ENCODE measurements at places on chromosomes 4 and X.

DNA sequence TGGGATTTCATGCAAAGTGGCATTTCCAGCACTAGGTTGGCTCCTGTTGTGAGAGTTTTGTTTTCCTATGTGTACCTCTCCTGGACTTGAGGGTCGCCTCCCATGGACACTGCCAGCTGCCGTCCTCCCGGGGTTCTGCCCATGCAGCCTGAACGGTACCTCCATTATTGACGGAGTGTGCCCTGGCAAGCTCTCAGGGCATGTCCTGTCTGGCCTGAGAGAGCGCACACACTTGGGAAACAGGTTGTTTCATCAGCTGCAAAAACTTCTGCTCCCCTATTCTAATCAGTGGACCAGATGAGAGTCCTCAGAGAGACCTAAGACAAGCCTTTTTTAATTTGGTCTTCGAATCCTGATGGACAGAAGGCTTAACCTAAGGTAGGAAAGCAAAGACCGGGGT, 56.6 kb upstream of the HOPX start:
- no peak for DNase-seq

- no peak for DNase-seq
Measured at GRCh38 chr4:71025654-71026053, 32.2 kb downstream of the DCK start.

- DNase-seq = no peak
Measured at GRCh38 chr4:138259271-138259670, 17.1 kb upstream of the SLC7A11 start.

DNA sequence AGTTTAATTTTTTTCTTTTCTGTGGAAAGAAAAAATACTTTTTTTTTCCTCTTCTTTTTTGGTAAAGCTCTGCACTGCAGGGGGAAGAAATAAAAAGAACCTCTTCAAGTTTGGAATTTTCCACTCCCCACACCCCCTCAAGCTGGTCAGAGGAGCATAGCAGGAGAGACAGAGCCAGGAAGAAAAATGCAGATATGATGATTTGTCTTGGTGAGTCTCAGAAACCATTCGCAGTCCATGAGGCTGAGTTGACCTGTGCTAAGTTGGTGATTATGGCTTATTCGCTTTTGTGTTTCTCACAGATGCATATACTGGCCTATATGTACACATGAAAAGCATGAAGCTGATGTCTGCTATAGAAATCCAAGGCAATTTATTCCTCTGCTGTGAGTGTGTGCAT, 205.9 kb downstream of the LDB2 start:
- no peak for DNase-seq

- no peak for DNase-seq
Measured at GRCh38 chrX:41799661-41800060, 75.7 kb downstream of the GPR82 start.

DNA sequence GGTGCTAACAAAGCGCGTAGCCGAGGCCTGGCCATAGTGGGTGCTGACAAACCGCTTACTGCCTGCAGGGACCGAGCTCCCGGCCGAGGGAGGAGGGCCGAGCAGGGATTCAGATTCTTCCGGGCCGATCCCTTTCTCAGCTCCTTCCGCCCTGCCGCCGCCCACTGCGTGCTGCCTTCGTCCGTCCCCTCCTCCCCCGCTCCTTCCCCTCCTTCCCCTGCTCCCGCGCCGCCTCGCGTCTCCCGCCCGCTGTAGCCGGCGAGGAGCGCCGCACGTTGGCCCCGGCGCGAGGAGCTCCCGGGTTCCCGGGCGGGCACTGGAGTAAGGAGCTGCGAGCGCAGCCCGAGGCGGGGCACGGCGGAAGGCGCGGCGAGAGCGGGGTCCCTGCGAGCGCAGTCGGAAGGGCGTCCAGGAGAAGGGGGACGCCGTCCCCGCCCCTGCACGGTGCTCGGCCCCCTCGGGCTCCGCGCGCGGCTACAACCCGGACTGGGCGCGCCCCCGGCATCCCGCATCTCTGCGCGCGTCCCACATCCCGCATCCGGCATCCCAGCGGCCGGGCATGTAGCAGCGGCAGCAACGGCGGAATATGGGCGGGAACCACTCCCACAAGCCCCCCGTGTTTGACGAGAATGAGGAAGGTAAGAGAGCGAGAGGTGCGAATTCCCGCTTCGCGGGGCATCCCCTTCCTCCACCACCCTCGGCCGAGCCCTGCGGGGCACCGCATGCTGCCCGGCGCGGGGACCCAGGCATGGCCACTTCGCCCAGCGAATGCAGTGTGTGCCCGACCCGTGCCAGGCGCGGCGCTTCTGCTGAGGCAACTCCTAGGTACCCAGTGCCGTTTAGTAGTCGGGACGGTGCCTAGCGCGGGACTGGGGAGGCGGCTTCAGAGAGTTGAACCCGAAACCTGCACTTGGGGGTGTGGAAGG, at the start of gene STK32B:
STK32B (plus strand) TSS at position 203 of the 926 bp plus-strand sequence.
- DNase-seq = no peak

- DNase-seq = no peak
Measured at GRCh38 chr4:77990904-77991358, 66.2 kb upstream of the FRAS1 start.

DNA sequence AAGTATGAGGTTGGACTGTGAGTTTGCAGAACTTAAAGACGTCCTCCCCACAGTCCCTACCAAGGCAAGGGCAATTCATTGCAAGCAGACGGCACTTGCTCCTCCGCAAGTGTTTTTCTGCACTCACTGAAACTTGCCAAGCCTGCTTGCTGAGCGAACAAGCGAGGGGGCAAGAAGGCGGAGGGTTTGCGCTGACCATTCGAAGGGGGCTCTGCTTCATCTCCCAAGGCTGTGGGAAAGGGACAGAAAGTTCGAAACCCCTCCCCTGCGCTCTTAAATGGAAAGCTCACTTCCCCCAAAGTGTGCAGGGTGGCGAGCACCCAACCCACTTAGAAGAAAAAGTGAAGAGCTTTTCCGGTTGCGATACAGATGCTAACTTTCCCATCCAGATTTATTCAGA, 1.4 kb downstream of the MID1 start:
- no peak for DNase-seq

DNA sequence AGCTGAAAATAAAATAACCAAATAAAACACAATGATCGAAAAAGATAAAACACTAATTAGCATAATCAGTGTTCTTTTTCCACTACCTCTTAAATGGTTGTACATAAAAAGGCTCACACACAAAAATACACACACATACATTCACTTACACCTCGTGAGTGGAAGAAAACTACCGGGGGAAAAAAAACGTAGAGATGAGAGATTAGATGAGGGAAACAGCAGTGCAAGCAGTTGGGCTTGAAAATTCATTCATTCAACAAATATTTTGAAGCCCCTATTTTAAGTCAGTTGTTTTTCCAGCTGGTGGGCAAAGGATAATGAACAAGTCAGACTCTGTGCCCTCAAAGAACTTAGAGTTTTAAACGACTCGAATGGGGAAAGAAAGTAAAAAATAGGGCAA, 1.0 kb downstream of the TBCK start:
- no peak for DNase-seq

- no peak for DNase-seq
Measured at GRCh38 chrX:57121816-57122215, 468 bp upstream of the SPIN2B start.

DNA sequence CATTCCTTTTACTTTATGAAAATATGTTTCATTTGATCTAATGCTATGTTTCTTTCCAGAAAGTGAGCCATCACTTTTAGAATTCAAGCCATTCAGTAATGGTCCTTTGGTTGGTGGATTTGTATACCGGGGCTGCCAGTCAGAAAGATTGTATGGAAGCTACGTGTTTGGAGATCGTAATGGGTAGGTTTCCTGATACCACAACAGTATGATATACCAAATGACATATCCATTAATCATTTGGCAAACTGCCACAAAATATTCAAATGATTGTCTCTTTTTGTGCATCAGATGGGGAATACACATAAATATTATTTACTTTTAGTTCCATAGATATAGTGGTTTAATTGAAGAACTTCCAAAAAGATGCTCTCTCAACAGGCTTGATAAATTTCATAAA, 68.2 kb downstream of the HHIP start:
- DNase-seq = no peak

- DNase-seq = no peak
Measured at GRCh38 chrX:125436855-125437254, 117.2 kb downstream of the TEX13C start.

DNA sequence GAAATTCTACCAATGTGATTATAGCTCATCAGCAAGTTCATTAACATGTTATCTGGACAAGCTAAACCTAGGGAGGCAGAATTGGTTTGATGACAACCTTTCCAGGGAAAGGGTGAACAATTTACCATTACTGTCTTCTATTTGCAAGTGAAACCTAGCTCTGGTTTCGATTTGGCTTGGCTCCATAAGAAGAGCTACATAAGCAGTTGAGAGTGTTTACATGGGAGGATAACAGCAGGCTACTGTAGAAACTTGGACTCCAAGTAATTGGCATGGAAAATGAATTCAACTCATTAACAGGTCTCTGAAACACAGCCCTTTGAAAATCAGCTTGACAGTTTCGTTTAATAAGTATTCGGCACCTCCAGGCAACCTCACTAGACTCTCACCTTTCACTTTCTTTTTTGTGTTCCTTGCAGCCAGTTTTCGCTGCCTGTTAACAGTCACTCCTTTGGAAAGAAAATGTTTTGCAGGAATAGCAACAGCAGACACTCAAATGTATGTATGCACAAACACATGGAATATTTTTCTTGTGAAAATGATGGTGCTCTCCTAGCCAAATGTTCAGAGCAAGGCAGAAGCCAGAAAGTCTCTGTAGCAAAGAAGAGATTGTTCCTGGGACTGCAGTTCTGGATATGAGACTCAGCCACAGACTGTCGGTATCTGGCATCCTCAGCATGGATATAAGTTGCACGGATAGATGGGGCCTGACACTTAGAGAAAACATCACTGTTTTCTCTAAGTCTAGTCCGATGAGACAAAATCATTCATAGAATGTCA, 27.5 kb downstream of the POU3F4 start:
- DNase-seq = no peak

DNA sequence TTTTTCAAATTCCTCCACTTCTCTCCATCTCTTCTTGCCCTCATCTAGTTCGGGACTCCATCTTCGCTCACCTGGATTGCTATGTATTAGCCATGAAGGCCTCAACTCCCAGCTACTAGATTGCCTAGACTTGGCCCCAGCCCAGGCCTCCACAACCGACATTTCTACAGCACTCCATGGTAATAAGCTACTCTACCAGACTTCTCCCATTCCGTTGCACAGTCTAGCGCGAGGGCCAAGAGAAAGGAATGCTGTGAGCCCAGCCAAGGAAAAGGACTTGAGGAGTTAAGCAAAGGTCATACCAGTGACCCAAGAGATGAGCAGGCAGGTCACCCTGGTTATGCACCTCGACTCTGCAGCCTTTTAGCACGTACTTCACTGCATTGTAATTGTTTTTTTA, 75.6 kb downstream of the SOWAHB start:
- no peak for DNase-seq

DNA sequence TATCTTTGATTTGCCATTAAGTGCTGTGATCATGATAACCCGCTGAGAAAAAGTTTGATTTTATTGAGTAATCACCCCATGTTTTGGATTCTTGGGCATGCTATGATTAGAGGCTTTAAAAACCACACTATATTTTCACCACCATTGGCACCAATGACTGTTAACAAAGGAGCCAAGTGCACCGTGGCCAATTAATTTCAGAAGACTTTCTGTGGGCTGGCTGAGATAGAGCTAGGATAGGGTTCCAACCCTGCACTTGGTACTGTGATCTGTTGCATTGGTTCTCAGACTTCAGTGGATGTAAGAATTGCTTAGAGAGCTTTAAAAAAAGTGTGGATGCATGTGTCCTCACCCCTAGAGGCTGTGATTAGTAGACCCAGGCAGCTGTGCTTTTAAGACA, 32.4 kb downstream of the OCRL start:
- DNase-seq = no peak

DNA sequence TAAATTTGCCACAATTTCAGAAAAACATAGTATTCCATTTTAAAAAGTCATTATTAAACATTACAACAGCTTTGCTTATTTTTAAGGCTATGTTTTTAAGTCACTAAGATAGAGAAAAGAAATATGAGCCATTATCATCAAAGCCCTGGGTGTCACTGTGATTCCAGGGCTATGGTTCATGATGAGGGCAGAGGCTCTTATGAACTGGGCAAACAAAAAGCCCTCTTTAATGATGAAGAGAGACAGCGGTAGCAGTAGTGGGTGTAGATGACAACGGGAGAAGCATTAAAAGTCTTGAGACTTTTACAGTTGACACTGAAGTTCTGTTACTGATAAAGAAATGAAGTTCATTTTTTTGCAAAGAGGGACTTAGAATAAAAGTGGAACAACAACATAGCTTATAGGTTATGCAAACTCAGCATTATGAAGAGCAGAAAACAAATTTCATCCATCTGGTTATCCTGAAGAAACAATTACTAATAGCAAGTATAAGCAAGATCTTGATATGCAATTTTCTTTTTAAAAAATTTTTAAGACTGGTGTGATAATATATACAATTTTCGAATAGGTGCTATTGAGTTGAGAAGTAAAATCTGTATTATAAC, 202.7 kb upstream of the ETNPPL start:
- DNase-seq = no peak

DNA sequence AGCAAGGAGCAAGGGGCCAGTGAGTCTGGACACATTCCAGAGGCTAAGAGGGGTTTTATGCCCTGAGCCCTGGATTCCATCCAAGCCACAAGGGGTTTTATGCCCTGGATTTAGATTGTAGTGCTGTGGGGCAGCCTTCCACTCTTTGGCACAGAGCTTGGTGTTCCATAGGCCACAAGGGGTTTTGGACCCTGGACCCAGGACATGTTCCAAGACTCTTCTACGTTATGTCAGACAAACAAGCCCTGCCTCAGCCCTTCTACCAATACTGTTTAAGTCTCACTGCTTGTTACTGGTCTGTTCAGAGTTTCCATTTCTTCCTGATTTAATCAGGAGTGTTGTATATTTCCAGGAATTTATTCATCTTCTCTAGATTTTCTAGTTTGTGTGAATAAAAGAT, 12.8 kb upstream of the SCARB2 start:
- DNase-seq = no peak

DNA sequence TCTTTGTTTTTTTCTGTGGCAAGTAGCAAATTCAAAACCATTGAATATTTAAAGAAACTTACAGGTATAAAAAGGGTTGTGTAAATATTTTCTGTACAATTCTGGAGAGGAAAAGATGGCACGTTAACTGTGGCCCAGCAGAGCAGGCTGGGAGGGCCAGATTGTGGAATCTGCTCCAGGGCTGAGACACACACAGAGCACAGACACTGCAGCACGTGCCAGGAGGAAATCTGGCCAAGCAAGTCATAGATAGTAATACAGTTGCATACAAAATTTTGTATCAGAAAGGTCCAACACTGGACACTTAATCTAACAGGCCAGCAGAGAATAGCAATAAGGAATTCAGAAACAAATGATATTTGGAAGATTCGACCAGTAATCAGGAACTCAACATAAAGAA, 763.7 kb downstream of the PDHA2 start:
- no peak for DNase-seq

GRCh38 chr4:2340272-2341061, 78.0 kb downstream of the ZFYVE28 start:
- no peak for DNase-seq

DNA sequence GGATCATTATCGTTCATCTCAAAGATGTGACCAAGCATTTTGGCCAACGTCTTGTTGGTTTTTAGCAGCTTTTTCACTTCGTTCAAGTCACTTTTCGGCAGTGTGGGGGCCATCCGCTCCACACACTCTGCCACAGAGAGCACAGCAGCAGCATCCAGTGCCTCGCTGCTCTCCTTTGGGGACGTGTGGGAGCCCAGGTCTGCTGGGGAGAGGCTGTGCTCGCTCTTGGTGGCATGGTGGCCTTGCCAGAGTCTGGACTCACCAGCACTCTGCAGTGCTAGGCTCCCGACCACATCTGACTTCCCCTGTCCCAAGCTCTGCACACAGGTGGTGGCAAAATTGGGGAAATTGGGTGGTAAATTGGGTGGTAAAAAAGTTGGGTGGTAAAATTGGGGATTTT, 50.6 kb downstream of the GPR50 start:
- DNase-seq = no peak

Measured in kidney epithelial cell (primary cell).